ENCODE measurements at places on chromosomes 2 and 18.
A peak's percentile ranks its signal among the peaks of the same experiment; 100 is the strongest.

DNA sequence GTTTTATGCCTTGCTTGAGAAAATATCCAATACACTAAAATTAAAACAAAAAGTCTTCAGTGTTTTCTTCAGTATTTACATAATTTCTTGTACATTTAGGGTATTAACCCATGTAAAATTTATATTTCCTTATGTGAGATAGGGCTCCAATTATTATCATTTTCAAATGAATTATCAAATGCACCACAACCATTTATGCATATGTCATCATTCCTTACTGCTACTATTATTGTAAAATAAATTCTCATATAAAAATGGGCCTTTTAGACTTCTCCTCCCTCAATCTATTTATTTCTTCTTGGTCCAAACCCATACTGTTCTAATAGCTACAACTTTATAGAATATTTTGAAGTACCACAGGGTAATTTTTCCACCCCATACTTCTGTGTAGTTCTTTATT lies 175.3 kb upstream of the LYPD1 start:
- DNase-seq: no peak

DNA sequence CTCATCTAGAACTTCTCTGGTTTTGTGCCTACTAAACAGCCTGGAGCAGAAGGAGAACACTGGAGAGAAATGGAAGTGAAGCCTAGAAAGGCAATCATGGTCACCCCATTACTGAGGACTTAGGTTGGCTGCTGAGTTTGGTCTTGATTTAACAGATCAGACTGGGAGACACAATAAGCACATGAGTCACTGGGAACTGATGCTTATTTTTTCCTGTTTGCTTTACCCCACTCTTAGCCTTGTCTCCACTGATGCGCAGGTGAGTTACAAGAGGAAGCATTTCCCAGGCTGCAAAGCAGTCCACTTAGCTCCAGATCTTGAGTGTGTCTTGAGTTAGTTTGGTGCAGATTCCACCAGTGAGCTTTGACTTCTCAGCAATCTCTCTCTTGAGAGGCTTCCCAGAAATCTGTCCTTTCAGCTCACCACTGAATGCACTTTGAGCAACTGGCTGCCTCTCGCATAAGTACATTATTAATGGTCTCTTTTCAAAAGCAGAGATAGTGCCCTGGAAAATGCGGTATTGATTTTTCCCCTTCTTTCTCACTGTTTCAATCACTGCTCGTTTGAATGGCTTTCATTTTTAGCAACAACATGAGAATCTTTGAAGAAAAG lies 390.2 kb upstream of the SETBP1 start:
- no peak for DNase-seq

- no peak for DNase-seq
Observed at GRCh38 chr2:110126906-110127305, 11.3 kb upstream of the MALL start.

GRCh38 chr18:28398471-28398870 lies 221.5 kb upstream of the CDH2 start:
- DNase-seq: no peak

- DNase-seq: no peak
Observed at GRCh38 chr2:17658251-17658843, 95.3 kb downstream of the SMC6 start.

DNA sequence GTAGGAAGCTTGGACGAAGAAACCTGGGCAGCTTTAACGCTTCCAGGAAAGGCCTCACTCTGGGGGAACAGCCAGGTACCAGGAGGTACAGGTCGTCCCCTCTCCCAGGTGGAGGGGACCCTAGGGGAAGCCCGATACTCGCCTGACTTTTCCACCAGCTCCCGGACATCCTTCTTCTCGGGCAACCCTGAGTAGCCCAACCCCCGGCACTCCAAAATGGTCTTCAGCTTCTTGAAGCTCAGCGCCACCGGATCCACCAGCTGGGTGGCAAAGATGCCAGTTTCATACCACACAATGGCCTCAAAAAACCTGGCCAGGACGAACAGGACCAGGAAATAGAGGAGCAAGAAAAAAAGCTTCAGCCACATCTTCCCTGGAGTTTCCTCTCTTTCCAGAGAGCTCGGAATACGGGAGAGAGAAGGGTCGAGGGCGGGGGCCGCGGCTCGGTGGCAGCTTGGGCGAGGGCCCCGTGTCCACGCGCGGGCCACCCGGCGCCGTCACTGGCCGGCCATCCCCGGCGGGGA lies 1.1 kb downstream of the RNF103 start:
- peak; percentile 19 for DNase-seq

DNA sequence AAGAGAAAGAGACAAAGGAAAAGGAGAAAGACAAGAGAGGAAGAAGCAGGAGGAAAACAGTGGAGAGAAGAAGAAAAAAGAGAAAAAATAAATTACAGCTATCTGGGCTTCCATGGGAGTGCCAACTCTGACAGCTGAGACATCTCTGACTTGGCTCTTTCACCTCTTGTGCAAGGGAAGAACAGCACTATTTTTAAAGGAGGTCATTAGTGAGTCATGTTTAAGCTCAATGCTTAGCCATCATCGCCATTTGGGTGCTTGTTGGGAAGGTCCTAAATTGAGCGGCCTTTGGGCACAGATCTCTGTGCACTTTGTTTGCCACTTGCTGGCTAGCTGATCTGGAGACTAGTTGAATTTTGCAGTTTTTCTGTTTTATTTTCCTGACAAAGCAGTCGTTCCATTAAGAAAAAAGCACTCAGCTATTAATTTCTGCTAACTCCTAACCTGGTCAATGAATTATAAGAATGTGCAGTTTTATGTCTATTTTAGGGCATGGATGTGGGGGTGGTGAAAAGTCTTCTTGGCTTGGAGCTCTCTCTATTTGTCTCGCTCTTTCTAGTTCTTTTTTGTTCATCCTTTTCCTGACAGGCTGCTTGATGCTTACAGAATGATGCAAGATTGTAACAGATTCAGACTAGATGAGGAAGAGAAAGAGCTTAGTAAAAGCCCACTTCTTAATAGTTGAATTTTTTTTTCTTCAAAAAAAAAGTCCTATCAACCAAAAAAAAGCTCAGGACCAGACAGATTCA lies 231.5 kb downstream of the SLC8A1 start:
- DNase-seq: no peak
